A549 treated with Mapracorat at 1 μM for 4 hours (cell line): ENCODE measurements at places on chromosomes 12 and 14. TPM values are rescaled to one million over a fixed set of nuclear protein-coding genes. Genes with fewer than 3 reads are reported as not detected.

The CPNE6 gene
- total RNA-seq = not detected in 5 replicates

The CFAP54 gene
- total RNA-seq = 0.59 to 1.6 TPM (median 1.4 TPM) in 5 replicates

The SIX1 gene
- 5.6 to 8.1 TPM (median 6.8 TPM) in 5 replicates for total RNA-seq

The MAP4K5 gene
- total RNA-seq = 28.7 to 39.9 TPM (median 35.1 TPM) in 5 replicates

The CLEC14A gene
- total RNA-seq = not detected in 5 replicates

The SIX6 gene
- total RNA-seq = not detected in 5 replicates

The RPS29 gene
- 4,245 to 4,857 TPM (median 4,440 TPM) in 5 replicates for total RNA-seq

The C2CD5 gene
- 11.2 to 13.0 TPM (median 12.6 TPM) in 5 replicates for total RNA-seq

The DLK1 gene
- 0.30 to 0.49 TPM (median 0.39 TPM) in 5 replicates for total RNA-seq

The GLS2 gene
- 0.13 to 0.24 TPM (median 0.16 TPM) in 3 of 5 replicates, not detected in the others for total RNA-seq

The DEGS2 gene
- total RNA-seq = 1.3 to 3.3 TPM (median 1.8 TPM) in 5 replicates

The C12orf76 gene
- 6.5 to 8.5 TPM (median 7.3 TPM) in 5 replicates for total RNA-seq

The CLEC4D gene
- total RNA-seq = not detected in 5 replicates

The SLCO1C1 gene
- total RNA-seq = 0.12 TPM in 1 of 5 replicates, not detected in the others

The SAMD15 gene
- 1.6 to 2.5 TPM (median 1.9 TPM) in 5 replicates for total RNA-seq

The DNAJC22 gene
- 17.0 to 23.4 TPM (median 20.7 TPM) in 5 replicates for total RNA-seq

The LALBA gene
- not detected in 5 replicates for total RNA-seq

The MYF6 gene
- total RNA-seq = not detected in 5 replicates

The SIRT4 gene
- 0.59 to 0.92 TPM (median 0.64 TPM) in 5 replicates for total RNA-seq

The TAS2R20 gene
- 0.10 to 0.19 TPM in 2 of 5 replicates, not detected in the others for total RNA-seq

The RIN3 gene
- total RNA-seq = 16.8 to 23.2 TPM (median 21.4 TPM) in 5 replicates

The ZFHX2 gene
- total RNA-seq = 0.47 to 0.95 TPM (median 0.81 TPM) in 5 replicates

The AMDHD1 gene
- total RNA-seq = 2.1 to 3.0 TPM (median 2.3 TPM) in 5 replicates

The BMP4 gene
- total RNA-seq = 1.5 to 2.2 TPM (median 2.0 TPM) in 5 replicates
